ENCODE measurements at places on chromosomes 5 and 9.
A peak's percentile ranks its signal among the peaks of the same experiment; 100 is the strongest.

DNA sequence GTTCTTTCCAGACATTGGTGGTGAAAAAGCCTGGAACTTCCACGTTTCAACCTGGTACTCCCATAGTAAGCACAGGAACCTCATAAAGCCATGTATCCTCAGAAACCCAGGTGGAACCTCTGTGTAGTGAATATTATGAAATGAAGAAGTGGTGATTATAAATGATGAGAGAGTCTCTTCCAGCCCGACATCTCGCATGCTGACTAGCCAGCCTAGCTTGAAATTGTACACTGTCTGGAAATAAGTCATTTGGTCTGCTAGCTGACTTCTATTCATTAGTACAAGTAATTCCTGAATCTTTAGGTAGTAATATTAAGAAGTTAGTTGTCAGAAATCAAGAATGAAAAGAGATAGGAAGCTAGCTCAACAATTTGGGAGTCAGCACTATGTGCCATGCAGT is 203.3 kb downstream of the CWC27 start:
- DNase-seq, result no peak

GRCh38 chr5:139271201-139272027 is 22.1 kb upstream of the MATR3 start:
- DNase-seq, result no peak

DNA sequence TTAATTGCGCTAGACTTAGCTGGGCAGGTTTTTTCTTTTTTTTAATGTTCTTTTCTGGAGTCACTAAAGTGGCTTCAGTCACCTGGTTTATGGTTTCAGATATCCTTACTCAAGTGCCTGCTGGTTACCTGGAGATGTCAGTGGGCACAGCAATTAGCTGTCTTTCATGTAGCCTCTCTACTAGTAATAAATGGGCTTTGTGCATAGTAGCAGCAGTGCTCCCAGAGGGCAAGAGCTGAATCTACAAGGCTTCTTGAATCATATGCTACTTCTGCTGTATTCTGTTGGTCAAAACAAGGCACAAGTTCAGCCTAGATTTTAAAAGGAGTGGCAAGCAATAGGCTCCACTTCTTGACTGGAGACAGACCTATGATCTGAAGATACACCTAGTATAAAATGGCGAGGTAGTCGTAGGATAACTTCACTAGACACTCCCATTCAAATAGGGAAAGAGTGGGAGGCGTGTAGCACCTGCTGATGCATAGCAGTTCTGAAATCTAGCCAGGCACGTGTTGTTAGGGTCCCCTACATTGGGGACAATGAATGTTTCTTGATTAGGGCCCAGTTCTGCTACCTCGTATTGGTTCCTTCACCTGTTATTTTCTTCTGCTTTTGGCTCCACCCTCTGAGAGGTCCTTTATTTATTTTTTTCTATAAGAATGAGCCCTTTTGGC is 7.0 kb downstream of the SCAMP1 start:
- DNase-seq, result no peak

- no peak for DNase-seq
Measured at GRCh38 chr9:95570150-95570549, 53.4 kb upstream of the PTCH1 start.

DNA sequence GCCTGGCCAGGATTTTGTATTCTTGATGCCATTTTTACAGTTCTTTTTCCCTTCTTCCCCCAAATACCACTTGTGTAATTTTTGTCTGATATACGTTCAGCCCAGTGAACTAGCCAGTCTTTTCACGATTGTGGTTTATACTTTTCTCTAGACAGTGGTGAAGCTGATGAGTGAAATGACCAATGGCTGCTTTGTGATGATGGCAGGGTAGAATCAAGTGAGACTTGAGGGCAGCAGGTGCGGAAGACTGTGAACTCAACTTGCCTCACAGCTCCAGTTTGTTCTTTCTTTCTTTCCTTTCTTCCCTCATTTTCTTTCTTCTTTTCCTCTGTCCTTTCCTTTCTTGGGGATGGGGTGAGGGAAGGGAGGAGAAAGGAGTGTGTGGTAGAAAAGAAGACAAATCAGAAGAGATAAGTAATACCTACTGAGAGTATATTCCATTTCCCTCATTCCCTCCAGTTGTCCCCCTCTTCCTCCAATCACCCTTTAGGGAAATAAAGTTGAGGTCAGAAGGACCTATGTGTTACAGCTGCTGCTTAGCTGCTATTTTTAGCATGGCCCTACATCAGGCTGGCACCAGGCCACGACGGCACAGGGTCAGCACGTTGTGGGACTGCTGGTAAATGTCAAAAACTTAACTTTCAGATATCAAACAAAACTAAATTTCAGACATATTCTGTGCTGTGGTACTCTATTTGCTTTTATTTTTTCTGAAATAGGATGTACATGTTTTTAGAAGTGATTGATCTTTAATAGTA is 12.3 kb downstream of the ZSWIM6 start:
- no peak for DNase-seq

- DNase-seq, result no peak
Measured at GRCh38 chr5:165119175-165119574, 1613.8 kb downstream of the MAT2B start.

DNA sequence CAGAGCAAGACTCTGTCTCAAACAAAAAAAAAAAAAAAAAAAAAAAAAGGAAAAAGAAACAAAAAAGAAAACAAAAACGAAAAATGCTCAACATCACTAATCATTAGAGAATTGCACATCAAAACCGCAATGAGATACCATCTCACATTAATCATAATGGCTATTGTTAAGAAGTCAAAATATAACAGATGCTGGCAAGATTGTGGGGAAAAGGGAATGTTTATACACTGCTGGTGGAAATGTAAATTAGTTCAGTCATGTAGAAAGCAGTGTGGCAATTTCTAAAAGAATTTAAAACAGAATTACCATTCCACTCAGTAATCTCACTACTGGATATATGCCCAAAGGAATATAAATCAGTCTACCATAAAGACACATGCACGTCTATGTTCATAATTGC is 50.4 kb upstream of the PRR16 start:
- DNase-seq, result no peak

GRCh38 chr9:34522971-34523797 is at the start of gene ENHO:
Gene ENHO, minus strand, starts transcription at chr9:34522990. Its CDS starts 1,295 bp downstream, at chr9:34521695.
- DNase-seq, result peak; percentile 79

- DNase-seq, result no peak
Measured at GRCh38 chr5:146026307-146027010, 78.9 kb downstream of the PLAC8L1 start.

DNA sequence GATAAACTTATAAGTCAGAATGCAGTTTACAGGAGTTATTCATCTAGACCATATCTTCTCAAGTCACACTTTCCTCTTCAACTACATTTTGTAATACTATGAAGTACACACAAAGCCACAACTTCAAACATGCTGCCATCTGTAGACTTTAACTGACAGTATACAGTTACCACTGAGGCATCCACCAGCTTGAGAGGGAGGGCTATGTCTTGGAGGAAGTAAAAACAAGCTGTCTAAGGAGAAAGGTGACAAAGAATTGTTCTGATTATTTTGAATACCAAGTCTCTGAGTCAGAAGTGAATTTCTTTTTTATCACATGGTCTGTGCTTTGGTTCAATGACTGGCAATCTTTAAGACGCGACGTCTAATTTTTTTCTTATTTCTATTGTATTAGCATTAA is 97.6 kb upstream of the CDH10 start:
- no peak for DNase-seq

DNA sequence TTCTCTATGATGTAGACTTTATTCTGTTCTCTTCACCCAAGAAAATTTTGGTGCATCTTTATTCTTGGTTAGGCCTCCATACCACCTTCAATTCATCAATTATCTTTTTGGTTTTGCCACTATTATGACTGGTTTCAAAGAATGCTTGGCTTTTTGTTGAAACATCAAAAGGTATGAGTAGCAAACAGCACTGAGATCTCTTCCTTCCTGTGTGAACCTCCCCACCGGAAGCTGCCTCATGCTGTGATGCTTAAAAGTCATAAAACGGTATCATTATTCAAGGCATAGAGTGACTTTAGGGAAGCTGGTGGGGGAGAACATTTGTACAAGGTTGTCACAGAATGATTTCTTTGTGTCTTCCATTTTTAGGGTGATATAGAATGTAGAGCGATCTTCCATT is 70.6 kb downstream of the IQGAP2 start:
- DNase-seq, result peak; percentile 22

GRCh38 chr5:167155387-167156005 is 1135.9 kb upstream of the WWC1 start:
- no peak for DNase-seq

GRCh38 chr9:98109052-98109451 is 10.0 kb downstream of the TRIM14 start:
- no peak for DNase-seq

GRCh38 chr5:150511578-150512367 is 3.8 kb downstream of the NDST1 start:
- no peak for DNase-seq

- DNase-seq, result no peak
Measured at GRCh38 chr9:82665324-82665723, 397.6 kb downstream of the RASEF start.

DNA sequence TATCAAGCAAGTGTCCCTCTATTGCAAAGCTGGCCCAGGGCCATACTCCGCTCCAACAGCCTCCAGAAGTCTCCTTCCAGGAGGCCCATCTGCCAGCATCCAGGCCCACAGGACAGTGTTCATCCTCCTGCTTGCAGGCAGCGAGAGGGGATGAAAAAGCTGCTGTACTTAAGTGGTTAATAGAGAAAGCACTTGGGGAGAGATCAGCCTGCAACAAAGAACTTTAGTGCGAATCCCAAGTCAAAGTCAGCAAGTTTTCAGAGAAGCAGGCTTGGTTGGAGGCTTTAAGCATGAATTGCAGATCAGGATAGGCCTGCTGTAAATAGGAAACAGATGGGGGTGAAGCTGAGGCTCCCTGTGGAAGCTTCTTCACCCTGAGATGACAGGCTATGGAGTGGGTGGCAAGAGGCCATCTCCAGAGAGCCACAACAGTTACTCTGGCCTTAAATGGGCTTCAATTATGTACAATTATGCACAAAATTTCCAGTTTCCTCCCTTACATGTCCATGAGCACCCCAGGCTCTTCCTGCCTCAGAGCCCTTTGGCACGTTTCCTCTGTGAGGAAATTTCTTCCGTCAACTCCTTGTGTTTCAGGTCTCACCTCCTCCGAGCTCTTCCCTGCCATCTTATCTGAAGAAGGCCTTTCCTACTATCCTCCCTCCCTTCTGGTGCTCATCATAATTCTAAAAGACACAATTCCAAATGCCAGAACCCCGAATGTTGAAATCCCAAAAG is 98.0 kb upstream of the NR3C1 start:
- no peak for DNase-seq

- DNase-seq, result no peak
Measured at GRCh38 chr5:58235299-58235698, 224.6 kb downstream of the PLK2 start.

GRCh38 chr5:57805732-57806131 is 323.1 kb upstream of the ACTBL2 start:
- no peak for DNase-seq

DNA sequence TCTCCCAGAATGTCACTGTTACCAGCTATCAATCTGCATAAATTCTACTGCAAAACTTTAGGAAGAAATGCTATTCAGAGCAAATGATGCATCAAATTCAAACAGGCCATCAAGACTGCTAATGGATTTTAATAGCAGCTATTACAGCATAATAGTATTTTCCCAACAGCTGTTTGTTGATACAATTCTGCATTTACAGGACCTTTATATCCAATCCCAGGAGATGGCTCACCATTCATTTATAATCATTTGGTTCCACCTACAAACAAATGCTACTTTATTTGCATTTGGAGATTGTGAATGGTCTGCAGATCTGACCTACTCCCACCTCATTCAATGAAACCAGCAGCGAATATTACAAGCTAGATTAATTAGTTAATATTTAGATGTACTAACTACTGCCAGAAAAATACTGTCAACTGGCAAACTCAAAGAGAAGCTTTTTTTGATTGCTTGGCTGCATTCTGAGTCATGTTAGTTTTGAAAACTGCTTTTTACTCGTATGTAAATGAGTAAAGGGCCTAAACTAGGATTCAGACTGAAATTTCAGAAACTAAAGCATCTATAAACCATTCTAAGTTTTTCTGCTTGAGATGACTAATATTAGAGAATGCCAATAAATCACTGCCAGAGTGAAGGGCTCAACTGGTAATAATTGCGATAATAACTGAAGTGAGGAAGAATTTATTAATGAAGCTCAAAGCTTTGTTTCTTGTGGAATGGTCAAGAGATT is 7.1 kb upstream of the PCA3 start:
- DNase-seq, result no peak

- no peak for DNase-seq
Measured at GRCh38 chr9:32234451-32234850, 150.0 kb upstream of the ACO1 start.

GRCh38 chr9:74711341-74711740 is 176.4 kb downstream of the TRPM6 start:
- DNase-seq, result no peak

GRCh38 chr5:137606401-137606800 is 107.3 kb upstream of the SPOCK1 start:
- no peak for DNase-seq

- DNase-seq, result no peak
Measured at GRCh38 chr5:165258197-165258771, 1752.9 kb downstream of the MAT2B start.

GRCh38 chr5:125584140-125584520 is 837.7 kb upstream of the ZNF608 start:
- no peak for DNase-seq

DNA sequence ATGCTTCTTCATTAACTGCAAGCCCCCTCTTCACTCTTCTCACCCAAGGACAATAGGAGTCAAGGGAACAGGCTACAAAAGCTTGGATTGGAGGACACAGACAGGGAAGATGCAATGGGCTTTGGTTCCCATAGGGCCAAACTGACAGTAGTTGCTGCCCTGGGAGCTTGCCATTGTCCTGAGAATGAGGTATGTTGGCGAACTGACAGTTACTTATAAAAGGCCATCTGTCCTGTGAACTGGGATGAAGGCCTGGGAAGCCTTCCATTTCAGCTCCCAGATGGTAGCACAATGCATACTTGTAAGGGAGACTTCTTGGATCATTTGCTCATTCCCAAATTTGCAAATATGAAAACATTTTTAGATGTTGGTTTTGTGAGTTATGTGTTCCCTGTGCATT is 88.9 kb downstream of the SNCAIP start:
- no peak for DNase-seq
